ENCODE measurements at places on chromosomes 16 and 17. TPM values are rescaled to one million over a fixed set of nuclear protein-coding genes. Genes with fewer than 3 reads are reported as not detected.

GRCh38 chr17:21196126-21196525, 17.8 kb downstream of the TMEM11 start:
- no peaks in the 10 kb centered on the region for H3K27me3 ChIP-seq
- no peak overlapping the region for H3K4me3 ChIP-seq
- H3K27ac ChIP-seq = no peak overlapping the region
- H3K36me3 ChIP-seq = peaks cover 6% of the 10 kb centered on the region
- no peak for DNase-seq
- no peaks in the 10 kb centered on the region for H3K4me1 ChIP-seq

GRCh38 chr16:89189358-89190025, 10.8 kb downstream of the SLC22A31 start:
- no peak overlapping the region for H3K4me3 ChIP-seq
- no peaks in the 10 kb centered on the region for H3K36me3 ChIP-seq
- peaks cover 4% of the 10 kb centered on the region for H3K4me1 ChIP-seq
- no peak overlapping the region for H3K27ac ChIP-seq
- no peak for DNase-seq
- H3K27me3 ChIP-seq = no peaks in the 10 kb centered on the region

DNA sequence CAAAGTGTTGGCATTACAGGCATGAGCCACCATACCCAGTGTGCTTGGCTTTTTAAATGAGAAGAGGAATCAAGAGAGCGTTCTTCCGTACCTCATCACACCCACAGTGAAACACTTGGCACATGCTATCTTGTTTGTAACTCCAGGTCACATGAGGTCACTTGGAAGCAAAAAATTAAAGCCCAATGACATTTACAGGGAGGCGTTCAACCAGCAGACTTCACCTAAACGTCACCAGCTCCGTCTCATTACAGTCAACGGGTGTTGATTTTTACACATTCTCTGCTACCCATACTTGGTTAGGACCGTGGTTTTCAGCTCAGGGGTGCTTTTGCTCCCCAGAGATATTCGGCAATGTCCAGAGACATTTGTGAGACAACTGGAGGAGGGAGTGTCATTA, 127.0 kb downstream of the XYLT1 start:
- no peaks in the 10 kb centered on the region for H3K4me1 ChIP-seq
- DNase-seq = no peak
- H3K36me3 ChIP-seq = no peaks in the 10 kb centered on the region
- no peak overlapping the region for H3K27ac ChIP-seq
- no peak overlapping the region for H3K4me3 ChIP-seq

GRCh38 chr16:3587547-3588110, 10.4 kb upstream of the NLRC3 start:
- no peak for DNase-seq
- no peaks in the 10 kb centered on the region for H3K36me3 ChIP-seq
- H3K27ac ChIP-seq = no peak overlapping the region
- no peaks in the 10 kb centered on the region for H3K27me3 ChIP-seq
- no peaks in the 10 kb centered on the region for H3K4me1 ChIP-seq
- no peak overlapping the region for H3K4me3 ChIP-seq

DNA sequence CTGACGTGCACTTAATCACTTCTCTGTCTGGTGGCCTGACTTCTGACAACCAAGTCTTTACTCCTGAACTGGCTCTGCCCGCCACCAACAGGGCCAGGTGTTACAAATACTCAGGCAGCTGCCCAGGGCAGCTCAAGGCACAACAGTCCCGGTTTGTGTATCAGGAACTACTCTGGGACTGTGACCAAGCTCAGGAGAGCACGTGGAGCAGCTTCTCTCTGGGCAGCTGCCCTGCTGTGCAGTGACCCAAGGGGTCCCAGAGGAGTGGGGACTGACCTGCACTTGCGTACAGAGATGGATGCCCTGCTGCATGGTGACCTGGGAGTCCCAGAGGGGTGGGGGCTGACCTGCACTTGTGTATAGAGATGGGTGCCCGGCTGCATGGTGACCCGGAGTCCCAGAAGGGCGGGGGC, 21.9 kb downstream of the LITAFD start:
- DNase-seq = no peak
- no peaks in the 10 kb centered on the region for H3K27me3 ChIP-seq
- no peak overlapping the region for H3K27ac ChIP-seq
- peaks cover 5% of the 10 kb centered on the region for H3K4me1 ChIP-seq
- no peak overlapping the region for H3K4me3 ChIP-seq

- no peaks in the 10 kb centered on the region for H3K27me3 ChIP-seq
- H3K27ac ChIP-seq = no peak overlapping the region
- 0 out of 2 replicates have a peak, but pooled peaks cover 5% of the 10 kb centered on the region for H3K4me1 ChIP-seq
- no peaks in the 10 kb centered on the region for H3K36me3 ChIP-seq
- no peak overlapping the region for H3K4me3 ChIP-seq
- DNase-seq = no peak
Observed at GRCh38 chr17:2218426-2218825, 85.2 kb downstream of the SMG6 start.

DNA sequence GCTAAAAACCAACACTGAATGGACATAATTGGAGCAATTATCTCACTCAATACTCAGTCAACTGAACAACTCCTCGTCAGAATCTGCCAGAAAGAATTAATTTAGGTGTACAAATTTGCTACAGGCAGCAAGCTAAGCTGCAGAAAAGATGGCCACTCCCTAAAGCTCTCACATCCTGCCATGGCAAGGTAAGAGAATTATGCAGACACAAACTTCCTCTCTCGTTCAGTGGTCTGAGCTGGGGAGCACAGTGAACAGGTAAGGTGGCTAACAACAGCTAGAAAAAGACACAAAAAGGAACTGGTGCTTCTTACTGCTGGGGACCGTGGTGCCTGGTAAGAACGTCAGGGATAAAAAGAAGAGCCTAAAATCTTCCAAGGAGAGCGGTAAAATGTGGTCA, 74.9 kb upstream of the BCAR1 start:
- no peak overlapping the region for H3K27ac ChIP-seq
- H3K4me1 ChIP-seq = no peaks in the 10 kb centered on the region
- H3K36me3 ChIP-seq = no peaks in the 10 kb centered on the region
- no peak for DNase-seq
- H3K27me3 ChIP-seq = no peaks in the 10 kb centered on the region

DNA sequence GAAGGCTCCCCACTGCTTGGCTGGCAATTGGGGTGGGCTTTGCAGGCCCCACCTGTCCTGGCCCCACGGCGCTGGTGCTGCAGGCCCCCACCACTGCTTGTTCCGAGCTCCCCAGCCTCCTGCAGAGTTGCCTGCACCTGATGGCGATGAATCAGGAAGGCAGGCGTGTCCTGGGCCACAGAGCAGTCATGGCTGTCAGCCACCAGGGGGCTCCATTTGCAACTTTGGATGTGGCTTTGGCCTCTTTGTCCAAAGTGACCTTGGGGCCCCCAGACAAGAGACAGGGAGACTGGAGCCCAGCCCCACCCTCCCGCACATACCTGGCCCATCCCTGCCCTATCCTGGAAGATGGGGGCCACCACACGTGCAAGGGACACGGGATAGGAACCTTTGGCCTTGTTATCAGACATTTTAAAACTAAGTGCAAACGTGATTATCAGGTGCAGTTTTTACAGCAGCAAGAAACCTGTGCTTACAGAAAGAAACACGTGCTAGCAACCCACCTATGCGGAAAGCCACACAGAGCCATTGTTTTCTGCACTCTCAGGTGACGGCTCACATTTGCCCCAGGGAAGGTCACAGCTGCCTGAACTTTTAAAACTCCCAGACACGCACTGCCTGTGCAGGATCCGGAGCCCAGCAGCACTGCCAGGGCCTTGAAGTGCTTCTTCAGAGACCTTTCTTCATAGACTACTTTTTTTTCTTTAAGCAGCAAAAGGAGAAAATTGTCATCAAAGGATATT, at the start of gene DNASE1:
Gene DNASE1, plus strand, starts transcription at position 443 of the 743 bp plus-strand sequence. CDS start 683 bp downstream, outside the sequence.
- H3K36me3 ChIP-seq = peaks cover 8% of the 10 kb centered on the region
- peak within 1 kb of the TSS; percentile 39 for H3K4me3 ChIP-seq
- DNase-seq = peak; percentile 94
- H3K27ac ChIP-seq = peak within 1 kb of the TSS; percentile 92
- no peaks in the 10 kb centered on the region for H3K27me3 ChIP-seq

DNA sequence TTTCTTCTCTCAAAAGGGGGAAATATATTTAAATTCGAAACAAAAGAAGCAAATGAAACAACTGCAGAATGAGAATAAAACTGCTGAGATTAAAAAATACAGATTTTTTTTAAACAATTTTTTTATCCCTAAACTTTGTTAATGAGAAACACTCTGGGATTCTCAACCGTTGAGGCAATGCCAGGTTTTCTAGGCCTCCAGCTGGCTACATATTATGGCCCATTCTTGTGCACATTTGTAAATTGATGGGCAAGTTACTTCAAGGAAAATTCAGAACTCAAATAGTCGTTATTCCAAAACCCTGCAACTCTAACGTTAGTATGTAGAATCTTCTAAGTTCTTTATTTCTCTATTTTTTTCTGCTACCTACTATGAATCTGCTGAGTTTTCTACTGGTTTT, 239.3 kb upstream of the WSCD1 start:
- H3K4me3 ChIP-seq = no peak overlapping the region
- H3K27me3 ChIP-seq = no peaks in the 10 kb centered on the region
- no peak overlapping the region for H3K27ac ChIP-seq
- no peak for DNase-seq
- no peaks in the 10 kb centered on the region for H3K36me3 ChIP-seq
- H3K4me1 ChIP-seq = no peaks in the 10 kb centered on the region

DNA sequence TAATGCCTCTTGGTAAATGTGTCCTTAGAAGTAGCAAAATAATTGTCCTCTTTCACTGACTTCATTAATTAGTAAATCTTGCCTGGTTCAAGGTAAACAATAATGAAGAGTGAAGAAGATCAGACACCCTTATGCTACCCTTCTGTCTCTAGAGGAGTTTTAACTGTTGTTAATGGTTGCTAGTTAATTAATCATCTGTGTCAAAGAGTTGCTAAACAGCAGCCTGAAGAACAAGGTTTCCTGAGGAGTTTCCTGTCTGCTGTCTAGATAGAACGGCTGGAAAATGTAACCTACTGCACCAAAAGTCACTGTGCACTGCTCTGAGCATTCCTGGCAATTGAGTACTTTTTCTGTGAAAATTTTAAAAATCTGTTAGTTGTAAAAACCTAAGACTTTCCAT, 131.3 kb downstream of the NLK start:
- DNase-seq = no peak
- no peaks in the 10 kb centered on the region for H3K36me3 ChIP-seq
- no peaks in the 10 kb centered on the region for H3K27me3 ChIP-seq

DNA sequence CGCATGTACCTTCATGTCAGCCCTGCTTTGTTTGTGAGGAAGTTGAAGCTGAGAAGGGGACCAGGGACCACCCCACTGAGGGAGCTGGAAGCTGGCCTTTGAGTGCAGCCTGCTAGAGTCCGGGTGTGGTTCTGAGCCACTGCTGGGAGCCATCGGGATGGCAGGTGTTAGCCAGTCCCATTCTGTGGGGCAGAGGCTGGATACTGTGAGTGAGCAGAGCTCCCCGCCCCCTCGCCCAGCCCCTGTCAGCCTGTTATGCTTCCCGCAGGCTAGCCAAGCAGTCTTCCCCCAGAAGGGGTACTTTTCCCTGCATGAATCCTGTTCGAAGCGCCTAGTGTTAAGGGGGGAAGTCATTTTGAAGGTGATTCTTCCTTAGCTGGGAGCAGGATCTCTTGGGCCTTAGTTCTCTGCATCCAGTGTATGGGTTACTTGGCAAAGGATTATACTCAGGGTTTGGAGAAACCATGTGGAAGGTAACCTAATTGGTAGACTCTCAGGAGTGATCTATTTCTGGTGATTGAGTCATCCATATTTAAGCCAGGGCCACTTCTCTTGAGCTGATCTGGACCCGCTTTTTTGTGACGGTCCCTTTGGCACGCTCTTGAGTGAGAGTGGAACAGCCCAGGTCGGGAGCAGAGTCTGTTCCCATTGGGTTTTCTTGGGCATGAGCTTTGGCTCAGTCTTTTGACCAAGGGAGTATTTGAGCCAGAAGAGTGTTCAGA, 23.8 kb downstream of the AKAP1 start:
- no peak for DNase-seq
- no peaks in the 10 kb centered on the region for H3K27me3 ChIP-seq
- peaks cover 8% of the 10 kb centered on the region for H3K36me3 ChIP-seq
- peaks cover 13% of the 10 kb centered on the region for H3K4me1 ChIP-seq

DNA sequence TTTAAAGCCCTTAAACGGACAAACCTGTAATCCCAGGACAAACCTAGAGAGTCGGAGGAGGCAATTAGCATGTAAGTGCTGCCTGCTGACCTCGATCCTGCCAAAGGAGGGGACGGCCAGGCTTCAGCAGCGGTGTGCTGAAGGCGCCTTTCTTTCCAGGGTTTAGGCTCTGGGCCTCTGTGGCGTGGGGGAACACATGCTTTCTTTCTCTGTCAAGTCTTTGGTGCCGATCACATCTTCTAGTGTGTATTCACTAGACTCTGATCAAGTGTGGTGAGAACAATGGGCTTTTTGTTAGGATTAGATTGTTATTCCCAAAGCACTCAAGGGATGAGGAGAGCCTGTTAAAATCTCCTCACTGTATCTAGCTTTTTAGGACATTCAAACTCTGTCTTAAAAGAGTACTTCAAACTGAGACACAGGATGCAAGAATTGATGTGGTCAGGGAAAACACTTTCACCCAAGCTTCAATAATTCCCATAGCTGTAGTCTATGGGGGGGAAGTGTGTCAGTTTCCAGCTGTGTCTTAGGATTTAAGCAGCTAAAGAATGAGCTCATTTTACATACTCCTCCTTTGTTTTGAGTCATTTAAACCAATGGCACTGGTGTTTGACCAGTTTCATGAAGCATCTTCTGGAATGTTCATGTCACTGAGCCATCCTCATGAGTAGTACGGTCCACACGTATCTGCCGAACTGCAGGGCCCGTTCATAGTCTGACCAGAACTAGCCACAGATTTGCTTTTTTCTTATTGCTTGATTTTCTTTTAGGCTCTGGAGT, 51.2 kb downstream of the RPA1 start:
- no peak for DNase-seq
- no peak overlapping the region for H3K27ac ChIP-seq
- no peaks in the 10 kb centered on the region for H3K27me3 ChIP-seq
- peaks cover 12% of the 10 kb centered on the region for H3K36me3 ChIP-seq
- no peak overlapping the region for H3K4me3 ChIP-seq

- H3K27ac ChIP-seq = no peak overlapping the region
- no peaks in the 10 kb centered on the region for H3K4me1 ChIP-seq
- no peak for DNase-seq
Observed at GRCh38 chr16:1667916-1668315, 10.2 kb upstream of the JPT2 start.

- H3K4me3 ChIP-seq = peak within 1 kb of the TSS; percentile 95
- H3K36me3 ChIP-seq = no peaks in the 10 kb centered on the region
- no peaks in the 10 kb centered on the region for H3K27me3 ChIP-seq
- peak; percentile 97 for DNase-seq
- peaks cover 53% of the 10 kb centered on the region for H3K4me1 ChIP-seq
Observed at GRCh38 chr17:78359997-78360370, at the start of gene SOCS3. SOCS3 (minus strand) TSS chr17:78360077; CDS start chr17:78359095, 982 bp downstream.

- no peaks in the 10 kb centered on the region for H3K27me3 ChIP-seq
- no peaks in the 10 kb centered on the region for H3K4me1 ChIP-seq
- H3K27ac ChIP-seq = no peak overlapping the region
- no peak overlapping the region for H3K4me3 ChIP-seq
- no peak for DNase-seq
- no peaks in the 10 kb centered on the region for H3K36me3 ChIP-seq
Observed at GRCh38 chr16:72645538-72645937, 402.4 kb downstream of the ZFHX3 start.

TOM1L1 gene
- 48.7 TPM for total RNA-seq

PSMD3 gene
- total RNA-seq = 195 TPM

HSD17B1 gene
- total RNA-seq = 2.3 TPM

HS3ST3B1 gene
- total RNA-seq = 1.9 TPM

KRTAP3-2 gene
- total RNA-seq = not detected

HES7 gene
- total RNA-seq = not detected

ABCC1 gene
- total RNA-seq = 22.3 TPM
